Ecto neural progenitor cell (in vitro differentiated cells): ENCODE measurements at places on chromosomes 2 and 18.

- DNase-seq: no peak
These were observed 2.3 kb downstream of the PSMD1 start for GRCh38 chr2:231058761-231059550.

DNA sequence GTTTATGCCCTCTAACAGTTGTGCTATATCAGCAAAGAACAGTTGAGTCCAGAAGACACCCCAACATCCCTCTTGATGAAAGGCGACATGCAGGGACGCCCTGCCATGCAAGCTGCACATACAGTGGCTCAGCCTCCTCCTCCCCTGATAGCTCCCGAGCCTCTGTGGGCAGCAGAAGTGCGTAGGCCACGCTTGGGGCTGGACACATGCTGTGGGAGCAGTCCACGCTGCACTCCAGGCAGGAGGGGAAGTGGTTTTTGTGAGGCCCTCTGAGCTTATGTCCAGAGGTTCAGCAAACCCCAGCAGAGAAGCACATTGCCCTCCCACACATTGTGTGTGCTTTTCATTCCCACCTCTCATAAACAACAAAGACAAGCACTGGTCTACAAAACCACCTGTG lies 162.1 kb downstream of the SEPTIN10 start:
- no peak for DNase-seq

DNA sequence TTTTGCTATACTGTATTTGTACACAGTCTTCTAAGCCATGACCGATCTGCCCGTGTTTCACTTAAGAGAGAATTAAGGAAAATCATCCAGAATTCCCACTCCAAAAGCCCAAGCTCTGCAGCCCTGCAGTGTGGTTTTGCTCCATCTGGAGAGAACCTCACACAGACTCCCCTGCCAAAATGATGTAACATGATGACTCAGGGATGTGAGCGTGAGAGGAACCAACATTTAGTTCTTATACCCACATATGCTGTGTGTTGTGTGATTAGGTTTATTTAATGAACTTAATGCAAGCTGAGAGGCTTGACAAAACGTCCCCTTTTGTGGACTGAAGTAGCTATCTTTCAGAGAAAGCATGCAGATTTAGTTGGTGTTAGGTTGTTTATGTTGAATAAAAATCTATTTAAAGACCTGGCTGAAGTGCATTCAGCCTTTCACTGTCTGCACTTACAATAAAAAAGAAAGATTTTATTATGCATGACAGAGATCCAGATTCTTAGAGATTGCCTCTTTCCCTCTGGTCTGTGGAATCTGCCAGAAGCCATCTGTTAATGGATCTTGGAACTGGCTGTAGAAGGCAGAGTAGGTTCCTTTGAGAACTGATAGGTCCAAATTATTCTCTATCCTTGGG lies 6.3 kb downstream of the RAB12 start:
- no peak for DNase-seq

DNA sequence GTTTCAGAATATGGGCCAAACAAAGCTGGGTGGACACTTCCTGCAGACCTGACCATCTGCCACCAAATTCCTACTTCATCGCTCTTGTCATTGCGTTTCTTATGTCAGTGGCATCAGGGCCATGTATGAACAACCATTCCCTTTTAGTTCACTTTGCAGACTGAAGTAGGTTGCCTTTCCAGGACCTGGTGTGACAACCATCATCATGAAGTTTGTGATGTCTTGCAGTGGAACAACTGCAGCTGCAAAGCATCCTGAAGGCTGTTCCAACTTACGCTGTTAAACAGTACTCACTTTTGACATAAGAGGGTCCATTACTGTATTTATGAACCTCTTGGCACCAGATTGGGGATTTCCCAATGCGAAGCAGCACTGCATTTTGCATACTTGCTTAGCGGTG lies 511.6 kb downstream of the ARHGAP15 start:
- DNase-seq: no peak

- DNase-seq: no peak
These were observed 64.5 kb upstream of the AMMECR1L start for GRCh38 chr2:127950264-127950663.

GRCh38 chr2:234710587-234710986 lies 213.7 kb upstream of the ARL4C start:
- no peak for DNase-seq

DNA sequence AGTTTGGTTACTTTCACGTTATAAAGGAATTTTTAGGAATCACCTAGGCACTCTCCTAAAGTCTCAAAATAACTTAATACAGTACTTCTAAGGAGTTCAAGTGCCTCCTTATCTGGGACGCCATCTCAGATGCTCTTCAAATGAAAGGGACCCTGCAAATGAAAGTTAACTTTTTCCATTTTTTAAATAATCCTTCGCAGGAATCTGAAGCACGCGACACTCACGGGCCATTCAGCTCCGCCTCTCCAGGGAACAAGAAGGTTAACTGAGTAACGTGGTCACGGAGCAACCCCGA lies 537 bp upstream of the ZC3H15 start:
- no peak for DNase-seq

DNA sequence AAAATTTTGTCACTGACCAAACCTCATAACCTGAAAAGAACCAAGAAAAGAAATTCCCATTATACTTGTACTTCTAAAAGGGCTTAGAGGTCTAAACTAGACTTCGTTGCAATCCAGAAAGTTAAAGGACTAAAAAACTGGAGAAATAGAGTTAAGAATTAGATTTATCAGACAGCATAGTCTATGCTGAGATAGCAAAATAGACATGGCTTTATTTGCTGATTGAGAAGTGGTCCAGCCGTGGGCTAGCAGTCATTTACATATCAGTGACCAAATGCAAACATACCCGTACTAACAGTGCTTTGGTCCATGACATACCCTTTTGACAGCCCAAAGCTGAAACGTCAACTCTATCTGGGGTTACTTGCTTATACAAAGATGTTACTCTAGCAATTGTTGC lies 223.5 kb downstream of the AGPS start:
- DNase-seq: no peak

DNA sequence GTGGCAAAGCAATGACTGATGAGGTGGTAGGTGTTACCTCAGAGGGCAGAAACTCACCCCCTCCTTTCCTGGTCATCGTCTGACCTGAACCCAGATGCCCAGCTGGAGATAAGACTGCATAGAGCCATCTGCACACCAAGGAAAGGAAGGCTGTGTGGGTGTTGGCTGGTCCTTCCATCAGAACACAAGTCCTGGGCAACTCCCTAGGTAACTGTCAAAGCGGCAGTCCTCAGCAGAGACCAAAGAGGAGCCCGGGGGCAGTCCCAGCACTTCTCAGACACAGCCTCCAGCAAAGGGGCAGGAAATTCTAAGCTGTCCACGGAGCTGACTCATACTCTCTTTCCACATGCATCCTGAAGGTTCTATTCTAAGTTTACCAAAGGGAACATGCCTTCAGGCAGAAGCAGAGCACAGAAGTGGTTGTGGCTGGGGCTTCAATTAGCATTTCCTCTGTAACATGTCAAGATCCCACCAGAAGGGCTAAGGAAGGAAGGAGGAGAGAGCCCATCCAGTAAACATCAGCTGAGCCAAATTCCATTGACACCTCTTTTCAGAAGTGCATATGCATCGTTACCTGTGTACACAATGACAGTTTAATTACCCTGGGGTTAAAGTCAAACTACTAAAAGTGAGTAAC lies 54.7 kb downstream of the SPRED2 start:
- DNase-seq: no peak

GRCh38 chr18:77112747-77113092 lies 19.9 kb downstream of the MBP start:
- no peak for DNase-seq
